ENCODE measurements at places on chromosomes 7 and 10.

DNA sequence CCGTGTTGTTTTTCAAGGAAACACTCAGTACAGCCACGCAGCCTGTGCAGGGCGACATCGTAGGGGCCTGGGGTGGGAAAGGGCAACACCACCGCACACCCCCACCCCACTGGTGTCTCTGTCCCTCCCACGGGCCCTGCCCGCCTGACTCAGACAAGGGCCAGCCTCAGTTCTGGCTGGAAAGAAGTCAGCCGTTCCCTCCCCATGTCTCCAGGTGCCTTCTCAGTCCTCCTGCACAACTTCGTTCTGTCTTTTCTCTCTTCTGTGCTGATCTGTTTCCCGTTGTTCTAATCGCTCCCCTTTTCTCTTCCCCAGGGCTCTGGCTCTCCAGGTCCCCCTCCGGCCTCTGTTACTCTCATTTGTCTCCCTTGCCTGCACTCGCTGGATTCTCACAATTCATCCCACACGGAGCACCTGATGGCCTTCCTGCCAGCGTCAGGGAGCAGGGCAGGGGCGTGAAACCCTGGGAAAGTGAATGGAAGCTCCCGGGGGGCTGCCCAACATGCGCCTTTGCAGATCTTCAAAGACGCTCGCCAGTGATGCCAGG lies 97.7 kb downstream of the WDR37 start:
- no peak for DNase-seq

DNA sequence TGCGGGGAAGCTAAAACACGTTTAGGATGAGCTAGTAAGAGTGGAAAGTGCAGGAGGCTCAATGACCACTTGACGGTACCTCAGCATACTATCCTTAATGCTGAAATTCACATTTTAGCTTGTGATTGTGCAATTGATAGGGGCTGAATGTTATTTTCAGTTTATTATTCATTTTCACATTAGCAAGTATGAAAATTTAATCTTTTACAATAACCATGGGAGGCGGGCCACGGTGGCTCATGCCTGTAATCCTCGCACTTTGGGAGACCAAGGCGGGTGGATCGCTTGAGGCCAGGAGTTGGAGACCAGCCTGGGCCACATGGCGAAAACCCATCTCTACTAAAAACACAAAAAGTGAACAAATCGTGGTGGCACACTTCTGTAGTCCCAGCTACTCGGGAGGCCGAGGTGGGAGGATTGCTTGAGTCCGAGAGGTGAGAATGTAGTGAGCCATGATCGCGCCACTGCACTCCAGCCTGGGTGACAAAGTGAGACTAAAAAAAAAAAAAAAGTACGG lies 22.0 kb upstream of the ANLN start:
- DNase-seq = no peak

DNA sequence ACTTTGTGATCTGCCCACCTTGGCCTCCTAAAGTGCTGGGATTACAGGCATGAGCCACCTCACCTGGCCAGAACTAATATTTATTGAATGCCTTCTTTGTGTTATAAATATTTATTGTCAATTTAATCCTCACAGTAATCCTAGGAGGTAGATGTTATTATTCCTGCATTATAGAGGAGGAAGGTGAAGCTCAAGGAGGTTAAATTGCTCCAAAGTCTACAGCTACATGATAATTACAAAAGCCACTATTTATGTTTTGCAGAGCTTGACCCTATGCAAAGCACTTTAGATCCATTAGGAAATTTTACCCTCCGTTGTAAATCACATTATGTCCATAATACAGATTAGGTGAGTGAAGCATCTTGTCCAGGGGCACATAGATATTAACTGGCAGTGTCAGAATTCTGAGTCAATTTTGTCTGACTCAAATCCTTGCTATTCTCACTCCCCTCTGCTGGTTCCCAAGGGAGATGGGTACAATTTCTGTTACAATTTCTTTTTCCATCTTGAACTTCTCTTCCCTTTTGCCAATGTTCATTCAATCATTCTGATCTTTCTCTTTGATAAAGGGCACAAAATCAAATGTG lies 25.7 kb upstream of the CDK14 start:
- DNase-seq = no peak

GRCh38 chr10:127153181-127153580 lies 43.2 kb downstream of the INSYN2A start:
- no peak for DNase-seq

GRCh38 chr7:74039337-74039736 lies 11.4 kb downstream of the ELN start:
- DNase-seq = no peak

GRCh38 chr10:16016688-16017087 lies 156.4 kb upstream of the MINDY3 start:
- no peak for DNase-seq
